Stimulated activated CD4-positive, alpha-beta T cell treated with anti-CD3 and anti-CD28 coated beads, TNF-alpha, amount 100 ng/mL, for 1 hour (primary cell): ENCODE measurements at places on chromosomes 5 and 9.
A peak's percentile ranks its signal among the peaks of the same experiment; 100 is the strongest.

DNA sequence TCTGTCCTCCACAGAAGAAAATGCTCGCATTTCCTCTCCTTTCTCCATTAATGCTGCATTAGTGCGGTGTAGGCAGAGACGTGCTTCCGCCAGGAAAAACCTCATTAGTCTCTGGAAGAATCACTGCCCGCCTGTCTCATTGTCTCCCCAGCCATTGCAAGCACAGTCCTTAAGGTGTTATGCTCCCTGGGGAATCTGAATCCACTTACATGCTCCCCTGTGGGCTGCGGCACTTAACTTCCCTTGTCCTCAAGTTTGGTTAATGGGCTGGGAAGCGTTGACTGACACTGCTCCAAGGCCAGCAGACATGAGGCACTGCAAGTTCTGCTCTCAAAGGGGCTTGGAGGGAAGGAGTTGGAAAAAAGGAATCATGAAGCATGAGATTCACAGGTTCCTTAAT is 41.6 kb downstream of the TARS1 start:
- no peak for DNase-seq

DNA sequence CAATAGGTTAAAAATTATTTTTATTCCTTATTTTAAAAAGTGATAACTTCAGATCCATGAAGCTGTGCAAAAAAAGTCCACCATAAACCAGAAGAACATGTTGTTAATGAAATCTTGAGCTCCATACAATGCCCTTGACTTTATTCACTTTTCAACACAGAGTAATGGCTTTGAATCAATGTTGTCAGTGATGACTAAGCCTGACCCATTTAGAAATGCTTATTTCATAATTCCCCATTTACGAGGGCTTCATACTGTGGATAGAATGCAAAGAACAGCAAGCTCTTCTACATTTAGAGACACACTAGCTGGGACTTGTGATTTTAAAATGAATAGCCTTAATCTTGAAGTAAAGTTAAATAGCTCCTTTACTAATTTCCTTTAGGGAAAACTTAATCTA is 25.7 kb upstream of the IL9 start:
- DNase-seq = no peak

DNA sequence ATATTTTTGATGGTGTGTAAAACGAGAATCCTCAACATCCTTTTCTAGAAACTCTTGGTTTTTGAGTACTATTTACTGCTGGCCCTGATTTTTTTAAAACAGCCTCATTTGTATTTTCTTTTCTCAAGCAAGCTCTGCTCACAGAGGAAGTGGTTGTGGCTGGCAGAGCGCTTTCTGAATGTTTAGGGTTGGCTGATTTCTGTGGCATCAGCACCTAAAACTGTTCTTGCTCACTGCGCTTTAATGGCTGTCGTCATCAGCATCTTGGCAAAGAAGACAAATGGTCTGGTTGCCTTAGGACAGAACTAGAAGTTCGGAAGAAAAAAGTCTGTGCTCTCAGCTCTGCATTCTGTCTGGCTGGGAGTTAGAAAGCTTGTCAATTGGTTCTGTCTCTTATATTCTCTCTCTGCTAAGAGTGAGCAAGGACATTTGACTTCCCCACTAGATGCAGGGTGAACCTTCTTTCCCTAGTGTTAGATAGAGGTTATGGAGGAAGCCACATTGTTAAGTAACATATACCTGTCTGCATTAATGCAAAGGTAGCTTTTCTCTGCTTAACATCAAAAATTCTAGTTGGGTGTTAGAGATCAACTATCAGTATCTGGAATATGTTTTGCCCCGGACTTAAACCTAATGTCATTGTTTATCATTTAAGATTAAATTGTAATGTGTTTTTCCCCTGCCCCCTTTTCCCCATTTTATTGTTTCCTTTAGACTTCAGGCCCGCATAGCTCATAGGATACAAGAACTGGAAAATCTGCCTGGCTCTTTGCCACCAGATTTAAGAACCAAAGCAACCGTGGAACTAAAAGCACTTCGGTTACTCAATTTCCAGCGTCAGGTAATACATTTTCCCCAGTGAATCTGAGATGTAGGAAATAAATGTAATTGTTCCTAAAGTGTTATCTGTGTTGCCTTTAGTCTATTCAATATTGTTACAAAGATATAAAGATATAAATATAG is 39.0 kb downstream of the SMARCA2 start:
- peak; percentile 38 for DNase-seq

DNA sequence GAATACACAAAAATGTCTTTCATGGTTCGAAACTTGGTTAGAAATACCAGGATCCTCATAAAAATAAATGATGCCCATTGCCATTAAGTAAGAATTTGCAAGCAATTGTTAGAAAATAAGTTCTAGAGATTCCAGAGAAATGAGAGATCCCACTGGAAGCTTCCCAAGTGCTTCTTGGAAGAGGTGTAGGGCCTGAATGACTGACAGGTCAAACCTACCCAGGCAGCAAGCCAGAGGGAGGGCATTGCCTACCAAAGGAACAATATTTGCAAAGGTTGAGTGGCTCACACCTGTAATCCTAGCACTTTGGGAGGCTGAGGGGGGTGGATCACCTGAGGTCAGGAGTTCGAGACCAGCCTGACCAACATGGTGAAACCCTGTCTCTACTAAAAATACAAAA is 777.0 kb upstream of the WWC1 start:
- DNase-seq = no peak
